A172 (cell line): ENCODE measurements at places on chromosomes 4 and X. TPM values are rescaled to one million over a fixed set of nuclear protein-coding genes. Genes with fewer than 3 reads are reported as not detected.

The NIPAL1 gene
- 0.29 and 0.88 TPM in 2 replicates for total RNA-seq

- no peak for DNase-seq
Observed at GRCh38 chr4:1547131-1547855, 136.8 kb downstream of the FAM53A start.

DNA sequence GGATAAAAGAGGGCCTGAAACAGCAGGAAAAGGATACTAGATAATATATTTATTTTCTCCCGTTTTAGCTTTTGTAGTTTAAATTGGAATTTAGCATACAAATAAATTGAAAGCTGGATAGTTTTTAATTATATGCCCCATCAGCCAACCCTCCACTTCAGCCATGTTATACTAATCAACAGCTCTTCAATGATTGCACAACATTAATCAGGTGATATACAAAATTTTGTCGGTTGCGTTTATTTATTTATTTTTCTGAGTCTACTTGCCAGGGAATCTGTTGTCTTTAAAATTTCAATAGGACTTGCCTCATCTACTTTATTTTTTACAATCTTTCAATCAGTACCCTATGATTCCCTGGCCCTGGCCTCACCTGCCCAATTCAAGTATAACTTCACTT lies 12.1 kb downstream of the DGKK start:
- DNase-seq = no peak

DNA sequence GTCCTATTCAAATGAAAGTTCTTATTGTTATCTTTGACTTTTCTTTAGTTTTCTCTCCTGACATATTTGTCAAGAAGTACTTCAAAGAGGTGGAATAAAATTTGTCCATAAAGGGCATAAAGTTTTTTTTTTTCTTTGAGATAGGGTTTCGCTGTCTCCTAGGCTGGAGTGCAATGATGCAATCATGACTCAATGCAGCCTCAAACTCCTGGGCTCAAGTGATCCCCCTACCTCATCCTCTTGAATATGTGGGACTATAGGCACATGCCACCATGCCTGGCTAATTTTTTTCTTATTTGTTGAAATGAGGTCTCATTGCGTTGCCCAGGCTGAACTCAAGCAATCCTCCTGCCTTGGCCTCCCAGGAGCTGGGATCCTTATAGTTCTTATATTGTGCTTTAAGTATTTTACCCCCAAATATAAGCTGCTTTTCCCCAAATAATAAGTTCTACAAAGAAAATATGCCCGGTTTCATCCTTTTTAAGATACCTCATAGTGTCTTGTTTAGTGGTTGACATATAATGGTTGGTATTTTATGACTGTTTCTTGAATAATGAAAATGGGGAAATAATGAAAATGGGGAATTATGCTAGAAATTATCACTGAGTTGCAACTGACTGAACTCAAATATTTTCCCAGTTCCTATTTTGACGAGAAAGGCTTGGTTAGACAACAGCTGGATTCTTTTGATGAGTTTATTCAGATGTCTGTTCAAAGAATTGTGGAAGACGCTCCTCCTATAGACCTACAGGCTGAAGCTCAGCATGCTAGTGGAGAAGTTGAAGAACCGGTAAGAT lies 11.6 kb downstream of the POLR2B start:
- no peak for DNase-seq

The FAM9B gene
- not detected in 2 replicates for total RNA-seq

The NXF2B gene
- 0.29 and 1.2 TPM in 2 replicates for total RNA-seq

- DNase-seq = peak; percentile 40
Observed at GRCh38 chr4:4574792-4575191, 32.9 kb upstream of the STX18 start.

- DNase-seq = no peak
Observed at GRCh38 chr4:127868196-127868595, 12.5 kb upstream of the PLK4 start.

The HSFX2 gene
- total RNA-seq = not detected in 2 replicates

DNA sequence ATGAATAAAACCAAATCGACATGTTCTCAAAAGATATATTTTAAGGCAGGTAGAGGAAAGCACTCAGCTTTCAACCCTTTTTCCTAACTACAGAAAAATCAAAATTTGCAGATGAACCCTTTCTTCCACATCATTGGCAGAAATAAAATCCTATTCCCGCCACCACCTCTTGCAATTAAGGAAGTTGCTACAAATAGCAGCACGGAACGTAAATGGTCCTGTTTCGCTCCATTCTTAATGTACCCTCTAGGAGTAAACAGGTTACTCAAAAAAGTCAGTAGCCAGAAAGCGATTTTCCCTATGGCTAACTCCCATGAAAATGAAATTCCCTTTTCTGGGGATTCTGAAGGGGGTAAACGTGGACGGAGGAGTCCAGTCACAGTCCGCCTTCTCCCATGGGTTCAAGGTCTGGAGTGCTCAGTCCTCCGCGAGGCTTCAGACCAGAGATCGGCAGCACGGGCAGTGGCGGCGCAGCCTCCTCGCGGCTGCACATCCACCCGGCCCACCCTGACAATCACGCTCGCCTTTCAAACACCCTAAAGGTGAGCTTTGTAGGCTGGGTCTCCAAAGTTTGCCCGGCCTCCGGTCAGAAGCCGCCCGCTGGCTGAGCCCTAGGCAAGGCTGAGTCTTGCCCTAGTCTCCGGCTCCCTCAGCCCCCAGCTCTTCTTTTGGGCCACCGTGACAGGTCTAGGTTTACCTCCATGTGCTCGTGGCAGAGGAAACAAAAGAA lies 1.8 kb downstream of the ATP11C start:
- no peak for DNase-seq

DNA sequence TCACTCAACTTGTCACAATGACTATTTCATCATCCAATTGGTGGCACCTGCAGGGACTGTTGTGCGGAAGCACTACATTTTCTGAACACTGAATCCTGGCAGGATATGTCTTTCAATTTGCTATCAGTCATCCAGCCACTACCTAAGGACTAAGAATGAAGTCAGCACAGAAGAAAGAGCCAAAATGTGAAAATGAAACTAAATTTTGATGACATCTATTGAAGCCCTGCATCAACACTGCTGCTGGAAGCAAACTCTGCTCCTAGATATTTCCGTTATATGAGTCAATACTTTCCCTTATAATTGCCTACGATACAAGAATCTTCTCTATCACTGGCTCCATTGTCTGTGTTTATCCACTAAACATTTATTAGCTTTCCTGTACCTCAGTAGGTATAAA lies 917.9 kb downstream of the RAPGEF2 start:
- DNase-seq = no peak
